Umbilical cord (tissue), 2 donors: ENCODE measurements at places on chromosomes 13 and 19. TPM values are rescaled to one million over a fixed set of nuclear protein-coding genes. Genes with fewer than 3 reads are reported as not detected.

DNA sequence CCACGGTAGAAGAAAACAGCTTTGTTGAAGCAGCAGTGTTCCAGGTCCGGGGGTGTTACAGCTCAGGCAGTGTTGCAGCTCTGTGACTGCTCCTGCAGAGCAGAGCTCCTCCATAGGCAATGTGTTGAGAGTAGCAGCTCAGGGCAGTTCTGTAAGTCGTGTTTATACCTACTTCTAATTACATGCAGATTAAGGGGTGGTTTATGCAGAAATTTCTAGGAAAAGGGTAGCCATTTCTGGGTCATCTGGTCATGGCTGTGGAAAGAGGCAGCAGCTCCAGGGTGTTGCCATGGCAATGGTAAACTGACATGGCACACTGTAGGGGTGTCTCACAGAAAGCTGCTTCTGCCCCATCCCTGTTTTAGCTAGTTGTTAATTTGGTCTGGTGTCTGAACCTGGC is 316.4 kb downstream of the GPC5 start:
- no peak for DNase-seq

TMC4 gene
- total RNA-seq = 2.6 TPM

DNA sequence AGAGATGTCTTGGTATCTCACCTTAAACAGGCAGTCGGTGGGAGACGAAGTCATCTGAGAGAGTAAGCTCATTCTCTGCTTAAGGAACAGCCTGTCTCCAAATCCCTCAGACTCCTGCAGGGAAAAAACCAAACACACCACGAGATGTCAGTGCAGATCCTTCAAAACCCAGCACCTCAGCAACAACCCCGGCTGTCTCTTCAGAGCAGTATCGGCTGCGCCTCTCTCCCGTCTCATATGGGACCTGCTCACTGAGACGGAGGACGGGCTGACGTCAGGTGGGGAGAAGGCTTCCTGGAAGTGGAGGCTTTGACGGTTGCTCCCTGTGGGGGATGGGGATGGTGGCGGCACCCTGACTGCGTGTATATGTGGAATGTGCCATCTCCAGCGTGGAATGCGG is 43.6 kb downstream of the ANKRD27 start:
- no peak for DNase-seq

HDGFL2 gene
- total RNA-seq = 27.7 TPM

DNA sequence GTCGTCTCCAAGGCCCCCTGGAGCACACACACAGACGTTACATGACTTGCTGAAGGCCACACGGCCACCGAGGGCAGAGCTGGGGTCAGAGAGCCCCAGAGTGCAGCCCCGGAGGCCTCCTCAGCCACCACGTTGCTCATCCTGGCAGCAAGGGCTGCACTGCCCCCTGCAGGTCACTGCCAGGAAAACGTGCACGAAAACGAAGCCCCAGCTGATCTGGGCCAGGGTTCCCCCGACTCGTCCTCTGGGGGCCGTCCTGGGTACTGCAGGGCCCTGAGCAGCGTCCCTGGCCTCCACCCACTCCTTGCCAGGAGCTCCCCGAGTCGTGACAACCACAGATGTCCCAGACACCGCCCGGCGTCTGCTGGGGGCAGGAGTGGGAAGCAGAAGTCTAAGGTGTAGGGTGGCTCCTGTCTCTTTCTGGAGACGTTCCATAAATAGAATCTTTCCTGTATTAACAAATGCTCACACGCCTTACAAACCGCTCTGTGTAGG is 3.4 kb downstream of the TPGS1 start:
- DNase-seq = peak; percentile 86

IZUMO2 gene
- not detected for total RNA-seq

- DNase-seq = no peak
These were observed 429.2 kb upstream of the HTR2A start for GRCh38 chr13:47326061-47326460.

CLC gene
- total RNA-seq = not detected

DNA sequence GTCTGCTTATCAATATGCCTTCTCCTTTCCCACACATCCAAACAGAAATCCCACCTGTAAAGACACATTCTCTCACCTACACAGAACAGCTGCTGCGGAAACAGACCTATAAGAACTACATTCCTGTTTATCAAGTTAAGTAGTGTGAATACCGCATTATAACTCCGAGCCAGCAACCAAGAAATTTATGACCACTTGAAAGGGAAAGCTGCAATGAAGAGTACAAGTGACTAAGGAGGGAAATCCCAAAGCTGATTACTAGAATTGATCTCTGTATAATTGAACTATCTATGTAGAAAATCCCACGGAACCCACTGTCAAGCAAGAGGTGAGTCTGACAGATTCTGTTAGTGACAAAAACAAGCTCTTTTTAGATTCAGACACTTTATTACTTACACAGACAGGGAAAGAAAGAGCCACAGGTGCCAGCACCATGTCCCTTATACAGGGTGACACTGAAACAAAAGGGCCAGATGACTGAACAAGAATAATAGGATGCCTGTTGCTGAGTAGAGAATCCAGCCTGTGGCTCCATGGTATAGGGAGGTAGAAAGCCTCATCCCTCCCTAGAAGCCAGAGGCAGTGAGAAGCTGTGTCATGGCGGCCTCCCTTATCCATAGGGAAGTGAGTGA is 1.6 kb upstream of the IGFL4 start:
- no peak for DNase-seq

DNA sequence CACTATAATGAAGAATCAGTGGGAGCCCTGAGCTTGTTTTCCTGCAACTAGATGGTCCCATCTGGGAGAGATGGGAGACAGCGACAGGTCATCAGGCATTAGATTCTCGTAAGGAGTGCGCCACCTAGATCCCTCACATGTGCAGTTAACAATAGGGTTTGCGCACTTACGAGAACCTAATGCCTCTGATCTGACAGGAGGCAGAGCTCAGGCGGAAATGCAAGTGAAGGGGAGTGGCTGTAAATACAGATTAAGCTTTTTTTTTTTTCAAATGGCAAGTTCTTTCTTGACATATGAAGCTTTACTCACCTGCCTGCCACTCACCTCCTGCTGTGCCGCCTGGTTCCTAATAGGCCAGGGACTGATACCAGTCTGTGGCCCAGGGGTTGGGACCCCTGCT is 14.4 kb downstream of the CDC16 start:
- DNase-seq = no peak

KLC3 gene
- total RNA-seq = 4.3 TPM

DNA sequence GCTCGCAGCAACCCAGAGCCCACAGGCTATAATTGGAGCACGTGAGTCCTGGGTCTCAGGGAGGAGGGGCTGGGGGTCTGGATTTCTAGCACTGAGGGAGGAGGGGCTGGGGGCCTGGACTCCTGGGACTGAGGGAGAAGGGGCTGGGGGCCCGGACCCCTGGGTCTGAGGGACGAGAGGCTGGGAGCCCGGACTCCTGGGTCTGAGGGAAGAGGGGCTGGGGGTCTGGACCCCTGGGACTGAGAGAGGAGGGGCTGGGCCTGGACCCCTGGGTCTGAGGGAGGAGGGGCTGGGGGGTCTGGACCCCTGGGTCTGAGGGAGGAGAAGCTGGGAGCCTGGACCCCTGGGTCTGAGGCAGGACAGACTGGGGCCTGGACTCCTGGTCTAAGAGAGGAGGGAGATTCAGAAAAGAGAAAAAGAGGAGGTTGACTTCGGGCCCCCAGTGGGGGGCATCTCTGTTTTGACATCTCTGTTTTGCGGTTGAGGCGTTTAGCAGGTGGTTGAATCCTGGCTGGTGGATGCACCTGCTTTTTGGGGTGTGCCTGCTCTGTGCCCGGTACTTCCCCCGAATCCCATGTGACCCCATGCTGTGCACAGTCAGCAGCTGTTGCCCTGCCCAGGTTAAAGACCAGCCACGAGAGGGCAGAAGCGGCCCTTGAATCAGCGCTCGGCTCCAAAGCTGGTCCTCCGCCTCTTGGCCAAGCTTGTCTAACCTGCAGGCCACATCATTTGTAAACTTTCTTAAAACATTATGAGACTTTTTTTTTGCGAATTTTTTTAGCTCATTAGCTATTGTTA is 10.5 kb downstream of the PVR start:
- peak; percentile 45 for DNase-seq

DNA sequence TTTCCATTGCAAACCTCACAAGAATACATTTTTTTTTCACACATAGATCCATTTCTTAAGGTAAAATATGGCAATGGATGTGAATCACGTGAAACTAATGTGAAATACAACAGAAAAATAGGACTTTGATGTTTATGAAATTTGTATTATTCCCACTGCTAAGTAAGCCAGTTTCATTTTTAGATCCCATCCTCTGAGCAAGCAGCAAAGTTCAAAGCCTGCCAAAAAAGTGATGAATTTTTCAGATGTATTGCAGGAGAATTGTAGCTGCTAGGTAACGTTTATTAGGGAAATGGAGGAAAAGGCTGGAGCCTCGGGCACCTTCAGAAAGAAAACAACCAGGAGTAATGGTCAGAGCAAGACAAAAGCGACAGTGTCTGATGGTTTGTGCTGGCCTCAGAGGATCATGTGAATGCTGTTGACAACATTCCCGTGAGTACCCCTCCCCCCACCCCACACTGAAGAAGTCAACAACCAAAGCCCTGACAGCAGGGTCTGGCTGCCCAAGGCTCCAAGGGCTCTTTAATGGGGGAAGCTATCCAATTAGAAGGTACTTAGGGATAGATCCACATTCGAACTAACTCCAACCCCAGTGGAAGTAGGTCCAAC is 95.5 kb downstream of the OXGR1 start:
- DNase-seq = no peak

GRCh38 chr19:8392017-8392591 is 1.9 kb downstream of the RAB11B start:
- peak; percentile 57 for DNase-seq

LILRA1 gene
- 1.4 TPM for total RNA-seq

GRCh38 chr19:51251468-51251820 is 564 bp downstream of the SIGLECL1 start:
- no peak for DNase-seq

TEX29 gene
- total RNA-seq = not detected

IZUMO4 gene
- 1.2 TPM for total RNA-seq

DNA sequence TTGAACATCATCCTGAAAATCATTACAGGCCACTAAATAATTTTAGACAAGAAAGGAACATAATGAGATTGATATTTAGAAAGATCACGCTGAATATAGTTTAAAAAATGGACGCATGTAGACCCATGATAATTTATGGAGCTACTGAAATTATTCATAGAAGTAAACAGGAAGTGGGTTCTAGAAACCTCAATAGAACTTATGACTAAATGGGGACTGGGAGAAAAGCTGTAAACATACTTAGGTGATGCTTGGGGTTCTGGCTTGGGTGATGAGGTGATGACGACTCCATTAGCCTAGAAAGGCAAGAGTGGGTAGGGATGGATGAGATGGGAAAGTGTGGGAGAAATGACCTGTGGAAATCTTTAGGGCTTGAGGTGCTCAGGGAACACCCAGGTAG is 484.0 kb downstream of the MYO16 start:
- DNase-seq = no peak

- peak; percentile 17 for DNase-seq
These were observed 87.6 kb downstream of the HSPH1 start for GRCh38 chr13:31073859-31074718.
